ENCODE measurements at places on chromosomes 7 and 10. TPM values are rescaled to one million over a fixed set of nuclear protein-coding genes. Genes with fewer than 3 reads are reported as not detected.

DNA sequence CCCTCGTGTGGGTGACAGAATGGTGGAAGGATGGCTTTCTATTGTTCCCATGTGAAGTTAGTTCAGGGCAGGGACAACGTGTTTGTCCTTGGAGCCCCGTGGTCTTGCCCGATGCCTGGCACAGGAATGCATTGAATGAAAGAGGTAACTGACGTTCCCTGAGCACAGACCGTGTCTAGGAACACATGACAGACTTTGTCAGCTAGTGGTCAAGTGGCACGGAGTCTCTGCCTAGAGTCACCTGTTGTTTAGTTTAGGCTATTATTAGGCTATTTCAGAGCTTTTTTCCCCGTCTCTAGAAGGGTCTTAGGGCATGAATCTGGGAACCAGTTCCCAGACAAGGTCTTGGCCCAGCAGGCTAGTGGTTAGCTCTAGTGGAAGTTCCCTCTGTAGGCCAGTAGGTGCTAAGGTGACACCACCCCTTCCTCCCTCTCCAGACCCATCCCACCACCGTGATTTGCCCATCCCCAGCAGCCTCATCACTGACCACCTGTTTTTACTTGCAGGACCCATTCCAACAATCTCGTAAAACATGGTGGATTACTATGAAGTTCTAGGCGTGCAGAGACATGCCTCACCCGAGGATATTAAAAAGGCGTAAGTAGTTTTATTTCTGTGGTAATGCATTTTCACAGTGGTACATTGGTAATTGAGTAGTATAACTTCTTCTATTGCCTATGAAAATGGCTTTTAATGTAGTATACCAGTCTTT is 21.4 kb downstream of the DNAJB6 start:
- H3K36me3 ChIP-seq, result peaks cover 36% of the 10 kb centered on the region
- H3K27me3 ChIP-seq, result no peaks in the 10 kb centered on the region
- H3K4me1 ChIP-seq, result peaks cover 32% of the 10 kb centered on the region
- no peak overlapping the region for H3K4me3 ChIP-seq
- peak overlapping the region; percentile 49 for H3K27ac ChIP-seq

DNA sequence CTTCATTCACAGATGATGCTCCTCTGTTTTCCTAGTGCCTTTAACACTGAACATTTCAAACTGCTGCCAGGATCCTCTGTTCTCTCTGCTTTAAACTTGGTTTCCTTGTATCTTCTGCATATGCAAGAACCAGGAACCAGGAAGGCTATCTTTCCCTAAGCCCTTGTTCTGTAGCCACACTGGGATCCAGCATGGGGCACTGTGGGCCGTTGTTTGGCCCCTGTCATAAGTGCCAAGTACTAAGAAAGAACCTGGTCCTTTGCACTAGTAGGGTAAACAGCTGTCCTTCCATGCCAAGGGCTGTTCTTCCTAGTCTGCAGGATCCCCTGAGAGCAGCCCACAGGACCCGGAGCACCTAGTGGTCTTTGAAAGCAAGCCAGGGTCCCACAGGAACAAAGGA is 49.0 kb upstream of the TRIM8 start:
- no peaks in the 10 kb centered on the region for H3K27me3 ChIP-seq
- no peak for DNase-seq
- H3K36me3 ChIP-seq, result 0 out of 2 replicates have a peak, but pooled peaks cover 3% of the 10 kb centered on the region
- no peak overlapping the region for H3K4me3 ChIP-seq
- no peak overlapping the region for H3K27ac ChIP-seq

DNA sequence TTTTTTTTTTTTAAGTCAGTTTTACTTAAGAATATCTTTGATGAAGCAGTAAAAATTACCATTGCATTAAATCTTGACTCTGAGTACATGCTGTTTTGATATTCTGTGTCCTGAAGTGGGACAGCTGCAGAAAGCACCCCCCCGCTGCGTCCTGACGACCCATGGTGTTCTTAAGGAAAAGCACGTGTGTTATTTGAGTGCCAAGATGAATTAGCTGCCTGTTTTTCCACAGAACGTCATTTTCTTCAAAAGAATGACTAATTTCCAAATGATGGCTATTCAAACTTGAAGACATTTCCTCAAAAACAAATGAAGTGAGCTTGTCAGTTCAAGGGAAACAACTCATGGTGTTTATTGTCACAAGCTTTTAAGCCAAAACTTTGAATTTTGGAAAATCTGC is 45.9 kb downstream of the CREM start:
- no peak overlapping the region for H3K4me3 ChIP-seq
- H3K27me3 ChIP-seq, result no peaks in the 10 kb centered on the region
- no peaks in the 10 kb centered on the region for H3K4me1 ChIP-seq
- no peak overlapping the region for H3K27ac ChIP-seq

GRCh38 chr7:105800442-105800841 is 76.0 kb downstream of the ATXN7L1 start:
- no peak for DNase-seq
- H3K27ac ChIP-seq, result no peak overlapping the region
- peaks cover 7% of the 10 kb centered on the region for H3K4me1 ChIP-seq
- no peaks in the 10 kb centered on the region for H3K36me3 ChIP-seq

DNA sequence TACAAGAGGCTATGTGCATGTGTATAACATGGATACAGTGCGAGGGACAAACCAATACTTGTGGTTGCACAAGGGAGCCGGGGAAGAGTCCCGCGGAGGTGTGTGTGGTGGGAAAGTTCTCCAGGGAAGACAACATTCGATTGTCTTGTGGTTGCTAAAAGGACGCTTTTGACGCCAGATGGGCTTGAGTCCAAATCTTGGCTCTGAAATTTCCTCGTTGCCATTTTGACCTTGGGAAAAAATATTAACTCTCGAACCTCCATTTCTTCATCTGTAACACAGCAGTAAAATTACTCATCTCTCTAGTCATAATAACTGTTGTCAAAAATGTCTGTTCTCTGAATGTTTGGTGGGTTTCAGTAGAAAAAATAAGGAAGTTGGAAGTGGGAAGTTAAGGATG is 16.5 kb downstream of the PLXDC2 start:
- no peaks in the 10 kb centered on the region for H3K27me3 ChIP-seq
- DNase-seq, result no peak
- H3K4me3 ChIP-seq, result no peak overlapping the region
- H3K4me1 ChIP-seq, result 0 out of 2 replicates have a peak, but pooled peaks cover 2% of the 10 kb centered on the region
- no peaks in the 10 kb centered on the region for H3K36me3 ChIP-seq

DNA sequence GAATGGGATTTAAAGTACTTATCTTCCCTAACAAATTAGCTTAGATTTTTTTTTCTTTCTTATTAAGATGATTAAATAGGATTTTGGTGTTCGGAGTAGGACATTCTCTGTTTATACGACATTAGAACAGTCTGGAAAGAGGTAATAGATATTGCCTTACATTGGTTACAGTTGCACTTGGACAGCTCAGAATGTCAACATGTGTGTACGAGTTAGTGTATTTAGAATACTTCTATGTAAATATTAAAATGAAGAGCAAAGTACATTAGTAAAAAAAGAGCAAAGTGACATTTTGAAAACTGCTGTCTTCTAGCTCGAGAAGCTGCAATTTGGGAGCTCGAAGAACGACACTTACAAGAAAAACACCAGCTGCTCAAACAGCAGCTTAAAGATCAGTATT is 51.5 kb downstream of the SLK start:
- peaks cover 9% of the 10 kb centered on the region for H3K36me3 ChIP-seq
- H3K4me1 ChIP-seq, result no peaks in the 10 kb centered on the region
- no peak overlapping the region for H3K4me3 ChIP-seq
- no peak overlapping the region for H3K27ac ChIP-seq
- H3K27me3 ChIP-seq, result no peaks in the 10 kb centered on the region

DNA sequence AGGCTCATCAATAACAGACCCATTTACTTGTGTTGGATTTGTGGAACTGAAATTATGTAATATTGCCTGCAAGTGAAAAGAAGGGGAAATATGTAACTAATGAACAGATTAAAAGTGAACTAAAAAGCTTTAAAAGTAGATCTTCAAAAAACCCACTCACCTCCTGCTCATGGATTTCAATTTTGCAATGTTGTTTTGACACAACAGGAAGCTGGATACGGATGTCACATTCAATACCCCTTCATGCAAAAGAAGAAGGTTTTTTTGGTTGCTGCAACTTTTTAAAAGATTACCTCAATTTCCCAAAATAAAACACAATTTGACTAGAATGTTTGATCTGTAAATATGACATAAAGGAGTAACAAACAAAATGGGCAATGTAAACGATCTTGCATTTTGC is 3.3 kb downstream of the MKI67 start:
- no peak for DNase-seq
- H3K36me3 ChIP-seq, result peaks cover 65% of the 10 kb centered on the region
- H3K27ac ChIP-seq, result no peak overlapping the region
- peaks cover 6% of the 10 kb centered on the region for H3K4me1 ChIP-seq
- H3K4me3 ChIP-seq, result no peak overlapping the region
- no peaks in the 10 kb centered on the region for H3K27me3 ChIP-seq

The HOXA2 gene
- 4.2 TPM for total RNA-seq
